Spinal cord (tissue), 10 donors: ENCODE measurements at places on chromosomes 1 and 21. TPM values are rescaled to one million over a fixed set of nuclear protein-coding genes. Genes with fewer than 3 reads are reported as not detected.

Gene SPTA1
- total RNA-seq: 4.7 TPM

Gene ADORA3
- total RNA-seq: 7.2 TPM

Gene CAMK1G
- 6.8 TPM for total RNA-seq

Gene S100A7A
- total RNA-seq: not detected

Gene PGLYRP3
- total RNA-seq: not detected

Gene PTPRU
- total RNA-seq: 43.6 TPM

Gene TNFAIP8L2
- total RNA-seq: 5.5 TPM

Gene SYT6
- total RNA-seq: 4.9 TPM

Gene CHI3L2
- 0.94 TPM for total RNA-seq

Gene CDA
- 1.8 TPM for total RNA-seq

Gene NCMAP
- 2.0 TPM for total RNA-seq

Gene CR1
- total RNA-seq: 1.2 TPM

Gene ACKR1
- total RNA-seq: 3.5 TPM

Gene EXTL1
- total RNA-seq: 3.0 TPM
